SW480 (cell line): ENCODE measurements at places on chromosomes 16 and 17.

DNA sequence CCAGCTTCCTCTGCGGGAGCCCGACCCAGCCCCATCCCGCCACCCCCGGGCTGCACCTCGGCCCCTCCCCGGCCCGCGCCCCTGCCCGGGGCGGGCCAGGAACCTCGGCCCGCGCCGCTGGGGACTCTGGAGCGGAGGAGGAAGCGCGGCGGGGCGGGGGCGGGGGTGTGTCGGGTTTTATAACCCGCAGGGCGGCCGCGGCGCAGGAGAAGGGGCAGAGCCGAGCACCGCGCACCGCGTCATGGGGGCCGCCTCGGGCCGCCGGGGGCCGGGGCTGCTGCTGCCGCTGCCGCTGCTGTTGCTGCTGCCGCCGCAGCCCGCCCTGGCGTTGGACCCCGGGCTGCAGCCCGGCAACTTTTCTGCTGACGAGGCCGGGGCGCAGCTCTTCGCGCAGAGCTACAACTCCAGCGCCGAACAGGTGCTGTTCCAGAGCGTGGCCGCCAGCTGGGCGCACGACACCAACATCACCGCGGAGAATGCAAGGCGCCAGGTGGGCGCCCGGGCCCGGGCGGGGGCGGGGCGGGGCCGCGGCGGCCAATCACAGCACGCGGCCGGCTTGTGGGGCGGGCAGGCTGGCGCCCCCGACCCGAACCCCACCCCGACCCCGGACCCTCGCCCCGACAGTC, at the start of gene ACE:
ACE (plus strand) TSS at position 208 of the 626 bp plus-strand sequence; CDS start at position 242, 34 bp downstream.
- peak; percentile 68 for DNase-seq

DNA sequence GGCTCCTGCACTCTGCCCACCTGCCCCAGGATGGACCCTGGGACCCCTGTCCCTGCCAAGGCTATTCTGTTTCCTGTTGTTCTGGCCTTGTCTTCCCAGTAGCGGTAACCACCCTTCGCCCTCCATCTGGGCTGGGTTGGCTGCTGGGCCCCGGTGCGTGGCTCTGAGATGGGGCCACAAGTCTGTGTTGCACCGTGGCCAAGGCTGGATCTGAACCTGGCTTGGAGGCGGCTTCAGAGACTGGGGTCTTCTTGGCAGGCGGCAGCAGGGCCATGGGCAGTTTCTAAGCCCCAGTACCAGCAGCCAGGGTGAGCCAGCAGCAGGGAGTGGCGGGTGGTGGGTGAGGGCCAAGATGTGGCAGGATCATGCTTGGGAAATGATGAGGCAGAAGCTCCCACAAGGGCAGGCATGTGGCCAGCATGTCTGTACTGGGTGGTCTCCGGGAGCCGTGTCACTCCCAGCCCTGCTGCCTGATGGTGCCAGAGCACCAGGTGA, 12.6 kb downstream of the MAP2K3 start:
- DNase-seq = no peak

DNA sequence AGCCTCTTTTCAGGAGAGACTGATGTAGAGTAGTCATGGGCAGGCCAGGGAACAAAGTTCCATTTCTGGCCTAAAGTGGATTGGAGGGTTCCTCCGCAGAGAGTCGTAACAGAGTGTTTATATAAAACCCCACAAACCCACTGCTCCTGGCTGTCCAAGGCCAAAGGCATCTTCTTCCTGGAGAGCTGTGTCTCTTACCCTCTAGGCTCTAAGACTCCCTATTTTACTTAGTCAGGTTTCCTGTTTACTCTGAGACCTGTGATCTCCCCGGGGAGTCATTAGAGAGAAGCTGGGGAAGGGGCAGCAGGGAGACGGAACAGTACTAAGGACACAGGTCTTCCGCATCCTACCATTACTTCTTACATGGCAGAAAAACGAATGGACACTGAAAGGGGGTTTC, 69.5 kb downstream of the HIC1 start:
- no peak for DNase-seq

DNA sequence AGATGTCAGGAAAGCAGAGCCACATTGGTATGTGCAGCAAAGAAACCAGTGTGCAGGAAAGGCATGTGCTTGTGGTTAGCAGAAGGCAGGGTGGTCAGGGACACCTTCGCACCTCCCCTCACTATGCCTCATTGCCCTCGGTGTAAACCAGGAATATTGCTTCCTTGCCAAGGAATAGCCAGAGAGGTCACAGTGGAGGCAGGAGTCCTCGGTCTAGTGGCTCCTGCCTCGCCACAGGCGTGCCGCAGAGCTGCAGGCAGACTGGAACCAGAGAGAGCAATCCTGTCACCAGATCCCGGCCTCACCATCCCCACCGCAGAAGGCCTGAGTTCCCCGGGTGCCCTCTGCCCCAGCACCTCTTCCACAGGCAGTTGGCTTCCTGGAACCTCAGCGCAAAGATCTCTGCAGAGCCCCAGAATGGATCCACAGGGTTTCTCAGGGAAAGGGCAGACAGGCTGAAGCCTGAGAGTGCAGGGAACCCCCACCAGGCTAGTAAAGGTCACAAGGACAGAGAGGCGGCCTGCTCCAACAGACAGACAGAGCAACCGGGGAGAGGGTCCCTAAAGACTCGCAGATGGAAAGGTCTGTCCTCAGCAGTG, 21.6 kb downstream of the CCDC182 start:
- DNase-seq = peak; percentile 19

DNA sequence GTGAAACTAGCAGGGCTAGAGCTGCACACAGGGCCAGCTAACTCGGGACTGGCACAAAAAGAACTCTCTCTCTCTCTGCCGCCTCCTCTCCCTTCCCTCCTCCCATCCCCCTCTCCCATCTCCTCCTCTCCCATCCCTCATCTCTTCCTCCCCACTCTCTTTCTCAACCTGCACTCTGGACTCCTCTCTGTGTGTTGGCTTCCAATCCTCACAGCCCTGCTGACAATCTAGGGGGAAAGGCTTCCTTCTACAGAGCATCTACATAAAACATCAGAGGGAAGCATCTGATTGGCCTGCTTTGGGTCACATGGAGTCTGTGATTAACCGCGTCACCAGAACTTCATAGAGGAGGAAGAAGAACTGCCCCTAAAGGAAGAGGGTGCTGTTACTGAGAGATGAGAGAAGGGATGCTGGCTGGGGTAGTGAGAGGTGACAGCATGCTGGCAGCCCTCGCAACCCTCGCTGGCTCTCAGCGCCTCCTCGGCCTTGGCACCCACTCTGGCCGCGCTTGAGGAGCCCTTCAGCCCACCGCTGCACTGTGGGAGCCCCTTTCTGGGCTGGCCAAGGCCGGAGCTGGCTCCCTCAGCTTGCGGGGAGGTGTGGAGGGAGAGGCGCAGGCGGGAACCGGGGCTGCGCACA, 12.8 kb upstream of the ZFP90 start:
- no peak for DNase-seq

GRCh38 chr16:58661199-58661830, 23.3 kb downstream of the SLC38A7 start:
- DNase-seq = peak; percentile 78

DNA sequence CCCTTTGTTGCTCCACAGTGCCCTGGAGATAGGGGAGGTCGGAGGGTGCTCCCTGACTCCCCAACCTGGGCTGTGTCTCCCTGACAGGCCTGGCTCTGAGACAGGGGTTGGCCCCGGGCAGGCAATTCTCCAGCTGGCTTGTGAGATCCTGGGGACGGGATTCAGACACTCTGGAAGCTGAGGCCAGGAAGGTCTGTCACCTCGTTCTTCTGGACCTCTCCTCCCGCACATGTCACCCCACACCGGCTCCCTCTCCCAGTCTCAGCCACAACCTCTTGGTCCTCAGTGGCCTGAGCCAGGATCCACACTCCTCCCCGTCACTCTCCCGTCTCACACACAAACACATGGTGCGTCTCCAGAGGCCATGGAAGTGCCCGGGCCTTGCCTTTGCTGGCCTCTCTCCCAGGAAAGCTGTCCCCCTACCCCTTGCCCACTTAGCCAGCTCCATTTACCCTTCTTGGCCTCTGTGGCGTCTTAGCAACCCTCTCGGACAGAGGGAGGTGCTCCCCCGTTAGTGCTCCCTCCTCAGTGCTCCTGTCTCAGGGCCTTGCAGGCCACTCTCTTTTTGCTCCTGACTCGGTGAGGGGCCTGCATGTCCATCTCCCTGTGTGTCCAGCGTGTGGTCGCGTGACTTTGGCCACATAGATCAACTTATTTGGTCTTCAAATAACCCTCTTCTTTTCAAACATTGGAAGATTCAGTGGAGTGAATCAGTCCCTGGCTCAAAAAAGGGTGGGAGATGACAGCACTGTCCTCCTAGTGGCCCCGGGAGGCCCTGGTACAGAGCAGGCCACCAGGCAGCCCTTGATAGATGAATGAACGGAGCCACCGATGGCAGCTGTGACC, 747 bp downstream of the ADGRG3 start:
- no peak for DNase-seq

DNA sequence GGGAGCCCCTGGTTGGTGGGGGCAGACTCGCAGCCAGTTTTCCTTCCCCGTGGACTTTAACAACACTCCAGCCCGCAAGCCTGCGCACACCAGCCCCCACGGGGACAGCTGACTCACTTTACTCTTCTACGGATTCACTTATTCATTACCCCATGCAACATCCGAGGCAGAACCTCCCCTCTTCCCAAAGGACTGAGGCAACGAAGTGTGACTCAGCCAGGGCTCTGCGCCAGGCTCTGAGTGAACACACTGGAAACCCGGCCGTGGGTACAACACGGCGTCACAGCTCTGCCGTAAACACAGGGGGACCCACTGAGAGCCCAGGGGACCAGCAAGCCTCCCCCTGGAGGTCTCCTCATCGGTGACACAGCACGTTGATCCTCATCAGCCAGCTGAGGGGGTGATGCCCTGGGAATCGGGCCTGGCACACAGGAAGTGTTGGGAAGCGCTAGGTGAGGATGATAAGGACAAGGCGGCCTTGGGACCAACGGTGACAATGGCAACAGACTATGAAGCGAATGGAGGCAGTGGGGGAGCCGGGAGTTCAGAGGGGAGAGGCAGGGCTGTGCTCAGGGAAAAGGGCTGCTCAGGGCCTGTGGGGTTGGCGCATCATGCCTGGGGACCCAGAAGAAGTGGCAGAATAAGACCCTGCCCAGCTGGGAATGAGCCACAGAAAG, 14.6 kb downstream of the COTL1 start:
- no peak for DNase-seq

- no peak for DNase-seq
These were observed 8.4 kb downstream of the MPRIP start for GRCh38 chr17:17050346-17051345.

- no peak for DNase-seq
These were observed 50.4 kb upstream of the CIBAR2 start for GRCh38 chr16:85162478-85163277.

DNA sequence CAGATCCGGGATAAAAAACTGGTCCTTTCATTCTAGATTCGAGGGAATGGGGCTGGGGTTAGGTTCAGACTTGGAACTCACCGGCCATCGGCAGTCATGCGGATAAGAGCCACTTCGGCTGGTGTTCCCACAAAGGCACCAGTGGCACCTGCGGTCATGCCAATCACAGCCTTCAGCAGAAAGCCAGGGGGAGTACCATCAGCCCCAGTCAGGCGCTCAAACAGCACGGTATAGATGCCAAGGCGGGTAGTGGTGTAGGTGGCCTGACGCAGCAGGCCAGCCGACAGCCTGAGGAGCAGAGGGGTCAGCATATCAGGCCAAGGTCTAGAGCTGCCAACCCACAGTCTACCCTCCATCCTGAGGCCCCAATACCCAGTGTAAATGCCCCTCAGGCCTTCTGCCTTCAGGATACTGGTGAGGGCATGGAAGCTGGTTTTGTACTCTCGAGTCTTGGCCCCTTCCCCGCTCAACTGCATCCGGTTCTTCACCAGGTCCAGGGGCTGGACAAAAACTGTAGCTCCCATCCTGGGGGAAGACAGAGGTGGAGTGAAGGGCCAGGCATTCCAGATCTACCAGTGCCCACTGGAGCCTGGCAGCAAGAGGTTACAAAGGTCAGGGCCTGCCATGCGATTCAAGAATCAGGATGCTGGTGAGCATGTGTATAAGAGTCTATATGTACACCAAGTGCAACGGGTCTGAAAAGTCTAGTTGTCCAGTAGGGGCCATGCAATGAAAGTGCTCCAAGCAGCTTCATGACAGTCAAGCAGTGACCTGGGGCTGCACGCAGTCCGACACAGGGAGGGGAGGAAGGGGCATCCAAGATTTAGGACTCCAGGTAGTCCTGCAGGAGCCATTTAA, 929 bp downstream of the SLC25A11 start:
- no peak for DNase-seq
